ENCODE measurements at places on chromosomes 4 and X.

DNA sequence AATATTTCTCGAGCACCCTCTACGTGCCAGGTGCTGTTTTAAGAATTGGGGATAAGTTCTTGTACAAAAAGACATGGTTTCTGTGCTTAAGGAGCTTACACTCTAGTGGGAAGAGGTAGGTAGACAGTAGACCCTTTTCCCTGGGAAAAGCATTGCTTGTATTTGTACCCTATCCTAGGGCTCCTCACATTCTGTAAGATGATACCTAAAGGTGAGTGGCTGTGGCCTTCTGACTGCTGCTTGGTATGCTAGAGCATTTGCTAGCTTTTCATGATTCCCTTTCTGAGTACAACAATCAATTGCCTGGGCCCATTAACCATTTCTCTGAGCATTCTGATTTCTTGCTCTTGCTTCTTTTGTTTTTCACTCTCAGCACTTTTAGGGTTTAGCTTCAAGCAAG lies 286.6 kb downstream of the ZIC3 start:
- DNase-seq: no peak

DNA sequence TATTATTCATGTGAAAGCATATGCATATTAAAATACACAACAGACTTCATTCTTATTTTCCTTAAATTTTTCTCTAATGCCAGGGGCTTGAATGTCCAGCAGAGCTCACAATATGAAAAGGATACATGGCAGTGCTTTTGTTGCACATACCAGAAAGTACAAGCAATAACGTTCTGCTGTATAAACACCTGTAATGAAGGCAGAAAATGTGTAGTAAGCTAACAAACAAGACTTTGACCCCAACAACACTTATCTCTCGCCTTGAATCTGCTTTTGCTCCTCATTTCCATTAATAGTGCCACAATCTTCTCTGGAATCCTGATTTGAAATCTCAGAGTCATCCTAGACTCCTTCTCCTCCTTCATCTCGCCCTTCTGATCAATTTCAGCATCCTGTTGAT lies 687.3 kb downstream of the IL1RAPL1 start:
- no peak for DNase-seq

DNA sequence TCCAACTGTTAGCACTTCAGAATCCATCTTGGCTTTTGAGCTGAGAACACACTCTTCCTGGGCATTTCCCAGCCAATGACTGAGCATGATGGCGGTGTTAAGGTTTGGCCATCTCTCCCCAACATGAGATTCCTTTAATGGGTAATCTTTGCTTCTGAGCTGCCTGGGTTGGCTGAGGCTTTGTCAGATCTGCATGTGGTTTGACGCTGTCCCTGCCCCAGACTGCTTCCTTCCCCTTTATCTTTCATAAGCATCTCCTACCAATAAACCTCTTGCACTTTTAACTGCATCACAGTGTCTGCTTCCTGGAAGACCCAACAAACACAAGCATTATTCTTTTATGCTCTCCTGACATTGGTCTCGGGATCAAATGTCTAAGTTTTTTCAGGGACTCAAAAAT lies 31.5 kb upstream of the DIPK2B start:
- peak; percentile 44 for DNase-seq

GRCh38 chr4:123046096-123046495 lies 123.7 kb upstream of the NUDT6 start:
- DNase-seq: no peak

GRCh38 chr4:128371876-128372275 lies 84.3 kb upstream of the PGRMC2 start:
- no peak for DNase-seq

DNA sequence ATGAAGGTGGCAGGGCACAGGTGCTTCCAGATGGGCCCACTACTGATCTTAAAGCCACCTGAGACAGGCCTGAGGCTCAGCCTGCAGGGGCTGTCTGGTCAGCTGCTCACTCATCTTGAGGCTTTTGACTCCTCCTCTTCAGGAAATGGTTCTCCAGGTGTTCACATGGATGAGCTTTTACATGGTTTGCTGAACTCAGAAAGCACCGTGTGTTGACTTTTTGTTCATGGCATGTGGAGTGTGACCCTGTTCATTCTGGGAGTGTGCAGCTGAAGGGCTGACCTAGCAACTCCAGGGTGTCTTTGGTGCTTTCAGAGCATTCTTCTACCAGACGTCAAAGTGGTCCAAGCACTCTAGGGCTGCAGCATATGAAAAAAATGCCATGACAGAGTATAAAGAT lies 111.1 kb downstream of the CCNG2 start:
- no peak for DNase-seq
